ENCODE measurements at places on chromosomes 1 and 21.

- no peak for DNase-seq
These were observed 20.5 kb upstream of the HIVEP3 start for GRCh38 chr1:41939194-41939593.

GRCh38 chr1:230317823-230318819, 108.0 kb downstream of the PGBD5 start:
- DNase-seq = no peak

DNA sequence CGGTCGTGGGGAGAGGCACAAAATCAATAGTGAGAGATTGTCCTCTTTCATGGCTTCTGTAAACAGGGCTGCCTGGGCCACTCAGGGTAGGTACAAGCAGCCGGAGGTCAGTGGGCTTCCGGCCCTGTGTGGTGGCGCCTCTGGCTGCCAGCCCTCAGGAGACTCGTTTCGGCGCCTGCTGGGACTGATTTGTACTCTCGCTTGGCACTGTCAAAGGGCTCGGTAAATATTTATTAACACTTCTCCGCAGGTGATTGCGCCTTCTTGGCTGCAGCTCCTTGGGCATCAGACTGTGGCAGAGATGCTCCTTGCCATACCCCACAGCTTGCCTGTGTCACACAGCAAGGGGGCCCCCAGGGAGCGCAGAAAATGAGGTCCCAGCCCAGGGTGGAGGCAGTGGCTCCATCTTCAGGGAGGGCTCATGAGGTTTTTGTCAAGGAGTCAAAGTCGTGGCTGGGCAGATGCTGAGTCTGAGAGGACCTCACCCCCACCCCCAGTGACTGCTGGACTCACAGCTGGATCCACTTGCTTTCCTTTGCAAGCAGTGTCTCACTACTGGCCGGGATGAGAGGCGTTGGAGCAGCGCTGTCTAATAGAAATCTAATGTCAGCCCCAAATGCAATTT, 262.5 kb downstream of the GRIK3 start:
- no peak for DNase-seq

GRCh38 chr1:184427722-184428121, 40.9 kb downstream of the C1orf21 start:
- DNase-seq = no peak

DNA sequence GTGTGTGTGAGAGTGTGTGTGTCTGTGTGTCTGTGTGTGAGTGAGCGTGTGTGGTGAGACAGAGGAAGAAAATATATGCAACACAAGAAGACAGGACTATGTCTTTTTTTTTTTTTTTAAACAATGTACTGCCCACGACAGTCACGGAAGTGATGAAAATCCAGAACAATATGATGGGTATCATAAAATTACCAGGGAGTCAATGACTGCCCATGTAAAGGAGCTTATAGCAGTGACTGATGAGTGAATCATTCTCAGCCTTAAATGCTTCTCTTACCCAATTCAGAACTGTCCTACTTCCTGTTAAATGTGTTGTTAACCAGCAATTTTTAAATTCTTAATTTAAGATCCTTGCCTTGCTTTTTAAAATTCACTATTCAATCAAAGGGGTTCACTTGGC, 46.6 kb downstream of the RGS7 start:
- no peak for DNase-seq

DNA sequence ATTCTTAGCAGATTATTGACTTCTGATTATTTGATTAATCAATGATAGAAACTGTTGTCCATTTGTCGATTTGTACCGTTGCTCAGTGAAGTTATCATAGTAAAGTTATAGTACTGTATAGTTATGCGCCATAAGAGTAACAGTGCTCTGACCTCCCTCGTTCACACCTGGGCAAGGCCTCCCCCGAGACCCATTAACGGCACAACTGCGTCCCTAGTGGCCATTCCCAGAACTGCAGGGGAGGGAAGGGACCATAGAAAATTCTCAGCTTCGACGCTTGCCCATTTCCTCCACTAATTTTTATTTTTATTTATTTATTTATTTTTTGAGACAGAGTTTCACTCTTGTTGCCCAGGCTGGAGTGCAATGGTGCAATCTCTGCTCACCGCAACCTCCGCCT, 334.4 kb downstream of the DSCAM start:
- no peak for DNase-seq

GRCh38 chr21:37622755-37623154, 256.2 kb downstream of the DYRK1A start:
- DNase-seq = no peak

DNA sequence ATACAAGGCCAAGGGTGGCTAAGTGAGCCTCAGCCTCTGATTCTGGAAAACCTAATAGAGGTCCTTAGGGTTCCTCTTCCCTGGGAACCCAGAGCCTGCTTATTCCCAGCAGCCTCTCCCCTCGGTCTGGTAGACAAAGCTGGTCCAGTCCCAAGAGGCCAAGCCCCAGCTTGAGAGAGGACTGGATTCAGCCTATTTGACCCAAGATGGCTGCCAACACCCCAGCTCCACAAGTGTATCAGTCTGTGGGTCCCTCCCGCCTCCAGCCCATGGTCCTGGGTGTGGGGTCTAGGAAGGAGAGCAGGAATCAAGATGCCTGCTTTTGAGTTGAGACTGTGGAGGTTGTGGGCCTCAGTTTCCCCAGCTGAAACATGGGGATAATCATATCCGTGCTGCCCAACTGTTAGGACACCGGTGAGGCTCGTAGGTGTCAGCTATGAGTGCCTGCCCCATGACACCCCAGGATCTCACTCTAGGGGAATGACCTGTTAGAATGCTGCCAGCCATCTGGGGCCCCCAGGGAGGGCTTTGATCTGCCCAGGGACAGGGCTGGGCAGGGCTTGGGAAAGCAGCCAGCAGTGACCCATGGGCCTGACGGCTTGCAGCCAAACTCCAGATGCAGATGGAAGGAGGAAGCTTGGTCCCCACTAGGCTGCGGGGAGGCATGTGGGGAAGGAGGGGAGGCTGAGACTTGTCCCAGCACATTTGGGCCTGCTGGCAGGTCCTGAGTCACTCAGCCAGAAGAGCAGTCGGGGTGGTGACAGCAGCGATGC, 45.4 kb downstream of the NUAK2 start:
- DNase-seq = peak; percentile 75

DNA sequence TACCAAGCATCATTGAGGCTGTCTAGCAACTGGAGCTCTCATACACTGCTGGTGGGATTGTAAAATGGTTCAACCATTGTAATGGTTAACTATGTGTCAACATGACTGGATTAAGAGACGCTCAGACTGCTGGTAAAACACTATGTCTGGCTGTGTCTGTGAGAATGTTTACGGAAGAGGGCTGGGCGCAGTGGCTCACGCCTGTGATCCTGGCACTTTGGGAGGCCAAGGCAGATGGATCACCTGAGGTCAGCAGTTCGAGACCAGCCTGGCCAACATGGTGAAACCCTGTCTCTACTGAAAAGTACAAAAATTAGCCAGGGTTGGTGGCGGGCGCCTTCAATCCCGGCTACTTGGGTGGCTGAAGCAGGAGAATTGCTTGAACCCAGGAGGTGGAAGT, 4.8 kb upstream of the FCRLA start:
- no peak for DNase-seq

DNA sequence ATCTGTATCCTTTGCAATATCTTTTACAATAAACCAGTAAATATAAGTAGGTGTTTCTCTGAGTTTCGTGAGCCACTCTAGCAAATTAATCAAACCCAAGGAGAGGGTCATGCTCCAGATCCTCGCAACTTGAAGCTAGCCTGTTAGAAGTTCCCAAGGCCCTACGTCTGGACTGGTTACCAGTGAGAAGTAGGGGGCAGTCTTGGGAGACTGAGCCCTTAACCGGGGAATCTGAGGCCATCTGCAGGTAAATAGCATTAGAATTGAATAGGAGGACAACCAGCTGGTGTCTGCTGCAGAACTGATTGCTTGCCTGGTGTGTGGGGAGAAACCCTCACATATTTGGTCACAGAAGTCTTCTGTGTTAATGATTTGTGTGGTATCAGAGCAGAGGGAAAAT, 190.5 kb downstream of the RYR2 start:
- DNase-seq = peak; percentile 7

- DNase-seq = no peak
These were observed 1.8 kb upstream of the ZNF281 start for GRCh38 chr1:200411406-200412257.

DNA sequence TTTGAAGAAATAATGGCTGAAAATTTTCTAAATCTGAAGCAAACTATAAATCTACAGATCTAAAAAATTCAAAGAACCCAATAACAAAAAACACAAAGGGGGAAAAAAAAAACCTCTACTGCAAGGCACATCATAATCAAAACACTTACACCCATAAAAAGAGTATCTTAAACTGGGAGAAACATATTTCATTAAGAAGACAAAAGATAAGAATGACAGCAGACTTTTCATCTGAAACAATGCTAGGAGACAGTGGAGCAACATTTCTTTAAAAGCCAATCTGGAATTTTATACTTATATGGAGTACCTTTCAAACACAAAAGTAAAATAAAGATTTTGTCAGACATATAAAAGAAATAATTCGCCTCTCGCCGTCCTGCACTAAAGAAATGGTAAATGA, 49.1 kb downstream of the COP1 start:
- DNase-seq = no peak

GRCh38 chr1:202645097-202645476, 65.2 kb downstream of the SYT2 start:
- no peak for DNase-seq

DNA sequence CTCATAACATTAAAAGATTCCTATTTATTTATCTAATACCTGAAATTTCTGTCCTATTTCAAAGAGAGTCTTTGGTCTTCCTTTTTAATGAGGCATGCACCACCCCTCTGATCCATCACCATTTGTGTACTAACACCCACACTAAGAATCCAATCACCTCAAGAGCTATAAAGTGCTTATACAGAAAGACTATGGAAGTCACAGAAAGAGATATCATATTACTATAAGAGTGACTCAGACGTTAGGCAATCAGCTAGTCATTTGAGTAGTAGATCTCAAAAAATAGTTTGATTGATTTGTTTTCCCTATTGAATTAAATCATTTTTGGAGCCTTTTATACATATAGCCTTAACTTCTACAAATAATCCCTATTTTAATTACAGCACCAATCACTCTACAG, 46.1 kb downstream of the NME7 start:
- DNase-seq = no peak

DNA sequence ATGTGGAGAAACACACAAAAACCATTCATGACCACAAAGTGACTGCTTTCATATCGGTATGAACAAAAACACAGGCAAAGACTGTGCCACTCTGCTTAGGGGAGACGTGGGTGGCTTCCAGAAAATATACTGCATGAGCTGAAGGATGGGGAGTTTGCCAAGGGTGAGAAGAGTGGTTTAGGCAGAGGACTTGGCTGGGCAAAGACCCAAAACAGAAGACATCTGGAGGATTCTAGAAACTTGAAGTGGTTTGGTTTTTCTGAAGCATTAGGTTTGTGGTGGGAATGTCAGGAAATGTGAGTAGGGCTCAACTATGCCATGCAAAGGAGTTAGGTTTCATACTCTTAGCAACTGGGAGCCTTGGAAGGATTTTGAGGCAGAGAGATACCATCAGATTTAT, 26.6 kb upstream of the DNM3 start:
- no peak for DNase-seq

DNA sequence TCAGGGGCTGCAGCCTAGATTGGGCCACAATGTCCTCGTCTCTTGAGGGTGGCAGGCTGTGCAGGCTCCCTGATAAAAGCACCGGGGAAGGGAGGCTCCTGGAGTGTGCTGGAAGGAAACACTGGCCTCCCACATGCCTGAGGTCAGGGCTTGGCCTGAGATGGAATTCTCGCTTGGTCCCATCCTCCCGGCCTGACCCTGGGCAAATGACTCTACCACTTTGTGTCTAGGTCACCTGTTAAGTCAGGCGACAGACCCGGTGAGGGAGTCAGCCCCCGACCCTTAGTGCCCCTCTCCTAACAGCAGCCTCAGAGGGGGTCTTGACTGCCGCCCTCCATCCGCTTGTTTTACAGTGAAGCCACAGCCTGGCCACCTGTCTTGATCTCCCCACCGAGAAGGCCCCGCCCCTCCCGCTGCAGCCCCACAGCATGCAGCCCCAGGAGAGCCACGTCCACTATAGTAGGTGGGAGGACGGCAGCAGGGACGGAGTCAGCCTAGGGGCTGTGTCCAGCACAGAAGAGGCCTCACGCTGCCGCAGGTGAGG, 2.5 kb downstream of the SMIM1 start:
- no peak for DNase-seq

DNA sequence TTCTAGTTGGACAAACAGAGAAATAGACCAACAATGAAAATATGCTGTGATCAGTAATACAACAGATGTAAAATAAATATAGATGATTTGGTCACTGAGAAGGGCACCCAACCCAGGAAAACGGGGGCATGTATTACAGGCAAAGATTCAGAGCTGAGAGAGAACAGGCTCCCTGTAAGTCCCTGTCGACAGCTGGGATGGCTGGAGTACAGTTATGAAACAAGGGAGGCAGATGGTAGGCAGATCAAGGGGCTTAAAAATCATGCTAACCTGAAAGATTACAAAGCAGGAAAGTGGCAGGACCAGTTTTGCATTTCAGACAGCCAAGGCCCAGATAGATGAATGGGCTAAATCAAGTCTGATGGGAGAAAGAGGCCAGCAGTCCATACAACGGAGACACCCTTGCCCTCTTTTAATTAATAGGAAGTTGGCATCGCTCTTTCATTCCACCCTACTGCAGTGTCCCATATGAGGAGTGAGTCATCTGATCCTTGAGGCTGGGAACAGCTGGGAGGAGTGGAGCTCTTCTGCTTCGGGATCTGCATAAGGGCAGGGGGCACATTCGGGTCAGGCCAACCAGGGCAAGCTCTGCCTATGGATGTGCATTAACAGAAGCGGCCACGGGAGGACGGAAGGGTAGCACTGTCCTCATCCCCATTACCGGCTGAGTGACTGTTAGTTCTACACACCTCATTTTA, 171.1 kb downstream of the DAB1 start:
- no peak for DNase-seq

DNA sequence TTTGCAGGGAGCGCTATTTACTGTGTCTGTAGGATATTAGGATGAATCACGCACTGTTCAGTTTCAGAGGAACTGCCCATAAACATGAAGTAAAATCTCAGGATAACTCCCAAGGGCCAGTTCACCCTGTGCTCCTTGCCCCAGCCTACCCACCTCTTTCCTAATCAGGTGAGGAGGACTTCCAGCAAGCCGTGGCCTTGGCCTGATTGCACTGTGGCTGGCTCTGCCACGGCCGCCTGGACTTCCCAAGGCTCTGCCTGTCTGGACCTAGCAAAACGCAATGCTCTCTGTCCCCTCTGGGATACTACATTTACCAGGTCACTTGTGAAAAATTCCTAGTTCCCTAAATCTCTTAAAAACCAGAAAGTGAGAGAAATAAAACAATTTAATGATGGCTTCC, 7.4 kb upstream of the ASCL5 start:
- no peak for DNase-seq

- DNase-seq = no peak
These were observed 34.8 kb downstream of the CDC7 start for GRCh38 chr1:91535441-91535840.

- DNase-seq = no peak
These were observed 32.9 kb upstream of the RNF187 start for GRCh38 chr1:228454238-228454637.

GRCh38 chr1:181135437-181135731, 46.9 kb downstream of the IER5 start:
- DNase-seq = no peak
